ENCODE measurements at places on chromosomes 12 and 14.

DNA sequence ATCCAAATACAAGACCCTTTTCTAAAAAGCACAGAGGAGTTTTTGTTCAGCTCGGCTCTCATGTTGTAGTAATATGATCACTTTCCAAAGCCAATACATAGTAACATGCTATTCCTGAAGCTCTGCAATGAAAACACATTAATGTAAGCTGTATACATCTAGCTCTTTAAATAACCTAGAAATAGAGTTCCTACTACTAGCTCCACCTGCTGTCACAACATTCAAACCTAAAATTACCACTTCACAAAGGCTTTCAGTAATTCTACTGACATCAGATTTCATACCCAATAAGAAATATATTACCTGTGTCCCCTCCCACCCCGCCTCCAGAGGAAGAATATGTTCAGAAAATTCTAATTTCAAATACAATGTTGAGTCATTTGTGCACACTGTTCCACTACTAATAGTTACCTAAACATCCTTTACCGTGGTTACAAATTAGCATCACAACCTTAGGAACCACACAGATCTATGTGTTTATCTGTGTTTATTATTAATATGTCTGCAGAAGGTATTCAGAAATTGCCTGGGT is 17.8 kb downstream of the EFCAB11 start:
- DNase-seq, result no peak
- no peak overlapping the region for H3K27ac ChIP-seq
- H3K36me3 ChIP-seq, result no peaks in the 10 kb centered on the region
- no peaks in the 10 kb centered on the region for H3K27me3 ChIP-seq
- H3K4me1 ChIP-seq, result no peaks in the 10 kb centered on the region
- H3K4me3 ChIP-seq, result no peak overlapping the region

DNA sequence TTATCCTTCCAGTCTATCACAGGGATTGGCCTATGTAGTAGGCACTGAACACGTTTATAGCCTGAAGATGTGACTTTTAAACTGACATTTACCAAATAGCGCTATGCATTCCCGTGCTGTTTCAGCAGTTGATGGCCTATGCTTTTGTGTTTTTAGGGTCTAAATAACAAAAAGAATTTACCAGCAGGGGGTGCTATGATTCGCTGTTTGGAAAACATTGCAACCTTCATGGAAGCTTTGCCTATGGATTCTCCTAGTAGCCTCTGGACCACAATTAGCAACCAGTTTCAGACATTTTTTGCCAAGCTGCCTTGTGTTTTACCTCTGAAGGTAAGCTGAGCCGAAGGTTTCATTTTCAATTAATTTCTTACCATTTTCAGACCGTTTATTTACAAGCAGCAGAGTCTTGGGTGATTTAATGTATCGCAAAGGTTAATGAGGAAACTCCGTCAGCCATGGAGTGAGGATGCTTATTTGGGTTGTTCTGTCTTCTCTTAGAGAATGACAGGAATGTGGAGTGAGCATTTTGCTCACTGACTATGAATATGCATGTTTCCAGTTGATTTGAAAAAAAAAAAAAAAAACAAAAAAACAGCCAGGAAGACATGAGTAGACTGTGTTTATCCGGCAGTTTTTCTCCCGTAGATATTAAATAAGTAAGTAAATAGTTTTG is 133.1 kb downstream of the PRIMA1 start:
- H3K4me3 ChIP-seq, result no peak overlapping the region
- H3K27me3 ChIP-seq, result no peaks in the 10 kb centered on the region
- peaks cover 2% of the 10 kb centered on the region for H3K36me3 ChIP-seq
- peak; percentile 32 for DNase-seq
- no peak overlapping the region for H3K27ac ChIP-seq

- peaks cover 11% of the 10 kb centered on the region for H3K4me1 ChIP-seq
- no peak overlapping the region for H3K4me3 ChIP-seq
Measured at GRCh38 chr14:49879646-49880204, 13.2 kb upstream of the ARF6 start.

GRCh38 chr14:78927261-78927660 is 757.1 kb downstream of the NRXN3 start:
- no peaks in the 10 kb centered on the region for H3K27me3 ChIP-seq
- H3K4me3 ChIP-seq, result no peak overlapping the region
- no peak overlapping the region for H3K27ac ChIP-seq
- DNase-seq, result no peak
- no peaks in the 10 kb centered on the region for H3K4me1 ChIP-seq

DNA sequence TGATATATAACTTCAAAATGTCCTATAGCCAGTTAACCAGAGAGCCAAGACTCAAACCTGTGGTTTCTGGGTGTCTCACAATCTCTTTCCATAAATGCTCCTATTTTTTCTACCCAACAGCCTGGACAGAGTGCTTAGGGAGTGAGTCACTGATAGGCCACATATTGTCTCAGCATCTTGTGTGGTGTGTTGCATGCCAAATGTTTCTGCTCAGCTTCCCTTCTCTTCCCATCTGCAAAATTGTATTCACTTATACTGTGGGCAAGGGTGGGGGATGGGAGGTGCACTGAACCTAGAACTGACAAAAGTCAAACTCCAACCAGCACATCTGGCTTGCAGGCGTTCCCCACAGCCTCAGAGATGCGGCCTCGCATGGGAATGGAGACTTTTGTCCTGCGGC is 123.3 kb downstream of the KCNA5 start:
- no peak overlapping the region for H3K4me3 ChIP-seq
- DNase-seq, result no peak
- H3K36me3 ChIP-seq, result no peaks in the 10 kb centered on the region
- H3K4me1 ChIP-seq, result peaks cover 2% of the 10 kb centered on the region
- H3K27ac ChIP-seq, result no peak overlapping the region
- no peaks in the 10 kb centered on the region for H3K27me3 ChIP-seq

All from H9 (cell line).